Motor neuron (in vitro differentiated cells): ENCODE measurements at places on chromosomes 3 and 15.

GRCh38 chr15:81774309-81774708 lies 271.5 kb downstream of the MEX3B start:
- ATAC-seq: no peak

GRCh38 chr15:45812200-45812599 lies 177.4 kb downstream of the SQOR start:
- ATAC-seq: no peak

GRCh38 chr3:172367205-172368105 lies 80.8 kb downstream of the GHSR start:
- ATAC-seq: no peak

DNA sequence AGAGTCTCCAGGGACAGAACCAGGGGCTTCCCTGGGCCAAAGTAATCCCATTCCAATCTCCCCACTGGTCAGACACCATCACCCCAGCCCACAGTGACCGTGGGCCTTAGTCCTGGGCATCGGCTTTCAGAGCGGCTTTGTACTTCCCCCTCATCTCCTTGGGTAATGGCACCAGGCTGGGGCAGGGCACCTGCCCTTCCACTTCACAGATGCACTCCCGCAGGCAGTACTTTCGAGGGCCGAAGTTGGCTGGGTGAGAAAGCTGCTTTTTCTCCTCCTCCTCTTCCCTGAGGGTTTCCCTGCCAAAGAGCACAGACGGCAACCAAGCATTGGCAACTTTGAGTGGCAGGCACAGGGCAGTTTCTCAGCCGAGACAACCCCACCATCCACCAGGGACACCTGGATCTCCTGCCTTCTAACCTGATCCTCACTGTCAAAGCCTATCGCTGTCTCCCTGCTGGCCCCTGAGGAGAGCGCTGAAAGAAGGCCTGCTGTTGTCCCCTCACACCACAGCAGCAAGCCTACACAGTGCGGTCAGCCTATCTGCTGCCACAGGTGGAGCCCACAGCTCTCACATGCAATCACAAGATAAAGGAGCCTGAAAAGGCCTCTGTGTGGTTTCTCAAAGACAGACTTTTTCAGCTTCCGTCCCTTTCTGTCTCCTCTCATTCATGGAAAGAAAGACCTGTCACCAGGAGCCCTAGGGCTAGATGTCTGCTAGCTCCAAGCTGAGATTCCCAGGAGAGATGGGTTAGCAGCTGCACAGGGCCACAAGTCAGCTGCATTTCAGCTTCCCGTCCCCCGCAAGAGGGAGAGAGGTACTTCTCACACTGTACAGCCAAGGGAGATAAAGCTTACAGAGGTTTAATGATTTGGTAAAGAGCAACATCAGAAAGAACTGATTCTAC lies 12.5 kb downstream of the MRPS25 start:
- no peak for ATAC-seq
